ENCODE measurements at places on chromosomes 3 and 15. TPM values are rescaled to one million over a fixed set of nuclear protein-coding genes. Genes with fewer than 3 reads are reported as not detected.

Gene MYL3
- not detected for total RNA-seq

Gene ROPN1
- total RNA-seq, result not detected

Gene ARIH2
- total RNA-seq, result 118 TPM

GRCh38 chr3:64918989-64919388, 231.2 kb upstream of the ADAMTS9 start:
- H3K27me3 ChIP-seq, result no peaks in the 10 kb centered on the region
- H3K4me3 ChIP-seq, result no peak overlapping the region
- H3K4me1 ChIP-seq, result no peaks in the 10 kb centered on the region
- no peaks in the 10 kb centered on the region for H3K36me3 ChIP-seq
- H3K27ac ChIP-seq, result no peak overlapping the region
- DNase-seq, result no peak

DNA sequence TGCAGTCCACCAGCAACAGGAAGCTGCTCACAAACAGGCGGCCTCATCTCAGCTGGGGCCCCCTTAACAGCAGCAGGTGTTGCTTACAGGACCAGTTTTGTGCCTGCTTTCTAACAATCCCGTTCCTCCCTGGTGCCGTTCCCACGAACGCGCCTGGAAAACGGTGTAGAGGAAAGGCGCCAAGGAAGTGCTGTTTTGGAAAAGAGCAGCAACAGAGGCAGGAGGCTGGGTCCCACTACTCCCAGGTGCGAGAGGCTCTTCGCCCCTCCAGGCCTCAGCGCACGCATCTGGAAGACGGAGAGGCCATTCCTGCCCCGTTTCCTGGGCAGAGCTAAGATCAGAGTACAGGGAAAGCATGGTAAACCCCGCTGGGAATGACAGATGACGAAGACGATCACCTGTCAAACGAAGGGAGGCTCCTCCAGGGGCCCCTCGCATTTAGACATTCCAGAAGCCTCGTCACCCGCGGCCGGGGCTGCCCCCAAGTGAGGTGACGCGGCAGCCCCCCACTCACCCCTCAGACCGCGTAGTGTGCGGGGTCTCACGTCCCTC, 603 bp downstream of the SCAPER start:
- H3K4me1 ChIP-seq, result peaks cover 28% of the 10 kb centered on the region
- H3K27me3 ChIP-seq, result no peaks in the 10 kb centered on the region
- peak overlapping the region; percentile 89 for H3K4me3 ChIP-seq
- H3K27ac ChIP-seq, result peak overlapping the region; percentile 86
- peaks cover 9% of the 10 kb centered on the region for H3K36me3 ChIP-seq
- peak; percentile 49 for DNase-seq

DNA sequence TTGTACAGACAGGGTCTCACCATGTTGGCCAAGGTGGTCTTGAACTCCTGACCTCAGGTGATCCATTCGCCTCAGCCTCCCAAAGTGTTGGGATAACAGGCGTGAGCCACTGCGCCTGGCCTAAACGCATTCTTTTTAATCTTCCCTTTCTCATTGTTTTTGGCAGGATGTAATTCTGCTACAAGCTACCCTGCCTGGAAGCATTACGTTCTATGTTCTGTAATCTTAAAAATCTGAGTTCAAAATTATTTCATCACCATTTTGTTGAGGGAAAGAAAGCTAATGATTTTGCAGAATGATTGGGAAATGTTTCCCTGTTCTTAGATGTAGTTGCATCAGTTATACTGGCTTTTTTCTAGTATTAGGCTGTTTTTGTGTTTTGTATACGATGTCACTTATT, 71.5 kb downstream of the RGMA start:
- H3K27ac ChIP-seq, result no peak overlapping the region
- peaks cover 32% of the 10 kb centered on the region for H3K4me1 ChIP-seq
- DNase-seq, result no peak
- H3K36me3 ChIP-seq, result peaks cover 67% of the 10 kb centered on the region

DNA sequence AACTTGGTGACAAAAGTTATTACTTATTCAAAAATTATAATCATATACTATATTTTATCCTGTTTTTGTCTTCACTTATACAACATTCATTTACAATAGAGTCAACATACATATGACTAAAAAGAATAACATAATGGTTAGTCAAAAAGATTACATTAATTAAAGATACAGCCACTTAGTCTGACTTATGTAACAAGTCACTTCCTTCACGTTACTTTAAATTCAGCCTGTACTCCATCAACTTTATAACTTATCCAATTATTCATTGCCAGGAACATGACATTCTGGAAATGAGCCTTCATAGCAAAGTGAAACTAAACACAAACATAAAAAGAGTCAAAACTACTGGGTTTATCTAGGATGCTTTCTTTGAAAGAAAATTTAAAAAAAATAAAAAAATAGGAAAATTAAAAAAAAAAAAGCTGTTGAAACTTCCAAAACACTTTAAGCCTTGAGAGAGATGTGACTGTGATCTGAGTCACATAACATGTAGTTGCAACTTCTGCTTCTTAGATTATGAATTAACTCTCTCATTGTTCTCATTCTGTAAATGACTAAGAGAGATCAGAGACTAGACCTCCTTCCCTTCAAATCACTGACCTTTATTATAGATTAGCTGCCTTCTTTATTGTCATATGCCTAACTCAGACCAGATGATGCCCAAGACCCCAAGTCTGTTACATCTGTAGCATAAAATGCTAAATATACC, 107.8 kb downstream of the MYRIP start:
- peaks cover 2% of the 10 kb centered on the region for H3K4me1 ChIP-seq
- no peak for DNase-seq
- no peak overlapping the region for H3K4me3 ChIP-seq

GRCh38 chr3:17670749-17671148, 71.7 kb downstream of the TBC1D5 start:
- no peak for DNase-seq
- H3K4me3 ChIP-seq, result no peak overlapping the region
- peaks cover 2% of the 10 kb centered on the region for H3K4me1 ChIP-seq
- no peak overlapping the region for H3K27ac ChIP-seq
- H3K36me3 ChIP-seq, result peaks cover 16% of the 10 kb centered on the region

GRCh38 chr3:123143669-123144411, 57.9 kb upstream of the SEC22A start:
- no peak overlapping the region for H3K4me3 ChIP-seq
- no peaks in the 10 kb centered on the region for H3K27me3 ChIP-seq
- no peak overlapping the region for H3K27ac ChIP-seq
- H3K36me3 ChIP-seq, result peaks cover 7% of the 10 kb centered on the region
- no peaks in the 10 kb centered on the region for H3K4me1 ChIP-seq

DNA sequence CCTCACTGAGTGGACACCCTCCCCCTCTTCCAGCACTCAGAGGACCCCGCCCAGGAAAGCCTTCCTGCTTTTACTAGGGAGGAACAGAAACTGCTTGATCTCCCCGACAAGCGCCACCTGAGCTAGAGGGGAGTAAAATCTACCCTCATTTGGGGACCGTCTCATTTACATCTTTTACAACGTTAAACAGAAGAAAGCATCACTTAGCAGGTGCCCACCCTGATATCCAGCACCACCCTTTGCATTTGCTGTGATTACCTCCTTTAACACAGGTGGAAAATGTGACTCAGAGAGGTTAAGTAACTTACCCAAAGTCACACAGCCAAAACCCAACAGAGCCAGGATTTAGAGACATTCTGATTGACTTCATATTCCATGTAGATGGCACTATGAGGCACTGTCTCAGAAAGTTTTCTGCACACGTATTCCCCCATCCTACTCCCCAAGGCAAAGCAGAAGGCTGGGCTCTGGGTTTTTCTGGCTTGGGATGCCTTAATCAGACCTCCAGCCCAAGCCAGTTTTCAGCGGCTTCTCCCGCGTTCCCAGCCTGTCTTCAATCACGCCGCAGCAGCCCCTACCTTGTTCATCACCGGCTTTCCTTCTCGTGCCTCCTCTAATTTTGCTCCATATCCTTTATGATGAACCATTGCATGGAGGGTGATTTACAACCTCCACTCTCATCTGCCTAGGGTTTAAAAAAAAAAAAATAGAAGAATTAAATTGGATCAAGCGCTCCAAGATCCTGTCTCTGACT, 314.6 kb upstream of the PROK2 start:
- no peak overlapping the region for H3K27ac ChIP-seq
- peaks cover 6% of the 10 kb centered on the region for H3K27me3 ChIP-seq
- H3K36me3 ChIP-seq, result no peaks in the 10 kb centered on the region
- no peak for DNase-seq
- H3K4me1 ChIP-seq, result peaks cover 20% of the 10 kb centered on the region

- peaks cover 11% of the 10 kb centered on the region for H3K4me1 ChIP-seq
- DNase-seq, result no peak
- peaks cover 31% of the 10 kb centered on the region for H3K36me3 ChIP-seq
Observed at GRCh38 chr3:197562398-197563251, 6.9 kb upstream of the BDH1 start.

DNA sequence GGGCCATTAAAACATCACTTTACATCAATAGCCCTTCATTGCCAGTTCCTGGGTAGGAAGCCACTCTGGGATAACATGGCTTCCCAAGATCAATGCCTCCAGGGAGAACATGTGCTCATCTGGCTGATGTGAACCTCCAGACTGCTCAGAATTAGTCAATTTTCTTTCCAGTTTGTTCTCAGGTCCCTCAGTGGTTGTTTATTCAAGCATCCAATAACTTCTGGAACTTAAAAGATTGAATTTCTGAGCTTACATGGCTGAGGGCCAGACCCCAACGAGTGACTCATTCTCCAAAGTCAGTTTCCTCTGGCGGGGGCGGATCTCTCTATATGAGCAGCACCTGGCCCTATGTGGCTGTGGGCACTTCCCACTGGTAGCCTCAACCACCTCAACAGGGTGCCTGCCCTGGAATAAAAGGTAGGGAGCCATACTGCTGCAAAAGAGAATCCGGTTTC, 34.0 kb downstream of the LYZL4 start:
- H3K36me3 ChIP-seq, result no peaks in the 10 kb centered on the region
- H3K4me3 ChIP-seq, result no peak overlapping the region
- no peak for DNase-seq
- peaks cover 2% of the 10 kb centered on the region for H3K27me3 ChIP-seq
